Activated T-helper 2 cell treated with anti-CD3 and anti-CD28 coated beads, Interferon-gamma antibody, Interleukin-2, Interleukin-4, amounts not matched to agents 10 μg/mL and 5 μg/mL and 100 μg/mL, durations not matched to agents 14 hours and 24 hours and 36 hours (primary cell): ENCODE measurements at places on chromosomes 2 and 18. TPM values are rescaled to one million over a fixed set of nuclear protein-coding genes. Genes with fewer than 3 reads are reported as not detected.

Gene SAG
- 0.05 TPM in 1 of 2 replicates, not detected in the other for total RNA-seq

Gene RBKS
- total RNA-seq, result 1.8 and 3.0 TPM in 2 replicates

Gene FBLN7
- 16.7 and 17.0 TPM in 2 replicates for total RNA-seq

Gene SALL3
- total RNA-seq, result not detected in 2 replicates

Gene VSNL1
- total RNA-seq, result not detected in 2 replicates

Gene UGT1A8
- total RNA-seq, result not detected in 2 replicates

Gene CENPA
- total RNA-seq, result 24.3 and 27.3 TPM in 2 replicates

Gene PAIP2B
- 0.84 and 0.94 TPM in 2 replicates for total RNA-seq

Gene NCKAP5
- total RNA-seq, result not detected in 2 replicates

Gene UGT1A7
- not detected in 2 replicates for total RNA-seq

Gene EFEMP1
- total RNA-seq, result not detected in 2 replicates

Gene PJVK
- total RNA-seq, result 1.7 and 2.0 TPM in 2 replicates

Gene C1GALT1C1L
- total RNA-seq, result 0.74 and 1.1 TPM in 2 replicates

Gene RGPD5
- 25.9 and 36.1 TPM in 2 replicates for total RNA-seq

Gene RAB27B
- total RNA-seq, result 0.75 and 0.92 TPM in 2 replicates

Gene AGXT
- total RNA-seq, result not detected in 2 replicates

Gene RAB6C
- total RNA-seq, result not detected in 2 replicates

Gene RBM44
- total RNA-seq, result 0.92 and 1.0 TPM in 2 replicates

Gene IFIH1
- total RNA-seq, result 14.5 and 16.1 TPM in 2 replicates
